Hematopoietic multipotent progenitor cell treated with erythropoietin and hydrocortisone succinate and interleukin-3 and kit ligand, for 8 days (in vitro differentiated cells): ENCODE measurements at places on chromosomes 2 and 18.

DNA sequence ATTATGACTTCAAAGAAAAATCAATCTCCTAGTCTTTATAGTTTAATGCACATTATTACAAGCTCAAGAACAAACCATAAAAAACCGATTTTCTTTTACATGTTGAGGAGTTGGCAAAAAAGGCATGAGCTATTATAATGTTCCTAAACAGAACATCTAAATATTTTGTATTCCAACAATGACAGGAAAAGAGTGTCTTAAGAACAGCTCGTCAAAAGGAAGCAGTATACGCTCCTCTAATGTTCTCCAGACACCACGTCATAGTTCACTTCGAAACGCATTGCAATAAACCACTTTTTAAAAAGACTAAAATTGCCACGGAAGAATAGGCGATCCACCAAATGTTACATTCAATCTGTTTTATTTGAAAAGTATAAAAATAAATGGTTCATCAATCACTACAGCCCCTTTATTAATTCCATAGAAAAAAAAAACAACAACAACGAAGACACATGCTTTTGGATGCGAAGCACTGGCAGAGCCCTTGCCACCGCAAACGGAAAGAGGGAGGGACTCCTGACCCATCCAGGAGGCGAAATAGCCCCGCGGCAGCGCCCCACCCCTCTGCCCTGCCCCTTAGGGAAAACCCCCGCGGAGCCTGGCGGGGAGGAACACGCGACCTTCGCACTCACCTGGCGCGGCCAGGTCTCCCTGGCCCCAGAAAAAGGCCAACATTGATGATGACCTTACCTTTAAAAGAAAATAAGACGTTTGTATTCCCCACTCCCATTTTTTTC lies 45.8 kb downstream of the MBP start:
- DNase-seq, result no peak

DNA sequence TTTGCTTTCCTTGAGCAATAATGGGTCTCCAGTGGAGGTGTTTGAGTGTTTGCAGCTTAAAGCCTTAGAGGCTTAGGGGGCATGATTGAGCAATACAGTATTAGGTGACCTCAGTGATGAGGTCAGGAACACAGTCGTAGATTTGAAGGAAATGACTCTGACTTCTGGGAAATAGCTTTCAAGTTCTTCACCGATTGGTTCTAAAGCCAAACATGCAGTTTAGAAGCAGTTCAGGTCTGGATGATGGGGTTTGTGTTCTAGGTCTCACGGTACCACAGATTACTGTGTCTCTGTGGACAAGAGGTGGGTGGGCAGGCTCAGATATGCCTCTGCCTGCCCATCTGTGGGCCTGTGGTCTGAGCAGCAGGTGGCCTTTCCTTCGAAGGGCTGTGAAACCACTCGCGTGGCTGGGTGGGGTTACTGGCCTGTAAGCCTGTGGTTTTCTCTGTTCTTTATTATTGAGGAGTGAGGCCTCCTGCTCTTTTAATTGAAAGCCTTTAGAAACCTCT lies 7.8 kb downstream of the MTHFD2 start:
- DNase-seq, result peak; percentile 69

- DNase-seq, result no peak
Observed at GRCh38 chr2:68734176-68734575, 435 bp upstream of the ARHGAP25 start.

DNA sequence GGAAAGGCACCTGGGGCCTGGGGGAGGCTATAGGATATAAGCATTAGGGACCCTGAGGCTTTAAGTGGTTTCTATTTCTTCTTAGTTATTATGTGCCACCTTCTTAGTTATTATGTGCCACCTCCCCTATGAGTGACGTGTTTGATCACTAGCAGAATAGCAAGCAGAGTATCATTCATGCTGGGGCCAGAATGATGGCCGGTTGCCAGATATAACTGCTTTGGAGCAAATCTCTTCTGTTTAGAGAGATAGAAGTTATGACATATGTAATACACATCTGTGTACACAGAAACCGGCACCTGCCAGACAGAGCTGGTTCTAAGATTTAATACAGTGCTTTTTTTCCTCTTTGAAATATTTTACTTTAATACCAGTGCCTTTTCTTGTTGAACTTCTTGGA lies 29.4 kb downstream of the LIPG start:
- DNase-seq, result no peak

GRCh38 chr18:12921178-12921577 lies 26.6 kb upstream of the SEH1L start:
- DNase-seq, result no peak

DNA sequence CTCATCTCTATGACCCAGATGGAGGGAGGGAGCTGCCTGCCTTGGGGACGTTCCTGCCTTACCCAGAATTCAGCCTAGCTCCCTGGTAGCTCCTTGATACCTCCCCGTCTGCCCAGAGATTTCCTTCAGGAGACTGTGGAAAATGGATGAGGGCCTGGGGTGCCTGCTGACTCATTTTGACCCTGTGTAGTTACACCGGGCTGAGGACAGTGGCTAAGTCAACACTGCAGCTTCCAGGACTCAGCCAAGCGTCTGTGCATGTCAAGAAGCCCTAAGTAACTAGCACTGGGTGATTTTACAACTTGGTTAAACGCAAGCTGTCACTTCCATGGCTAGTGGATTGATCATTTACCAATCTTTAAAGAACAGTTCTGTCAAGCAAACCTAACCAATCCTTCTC lies 23.3 kb upstream of the EPAS1 start:
- no peak for DNase-seq

- DNase-seq, result no peak
Observed at GRCh38 chr2:171726847-171727450, 39.7 kb downstream of the DYNC1I2 start.

GRCh38 chr2:174004905-174005605 lies 39.9 kb upstream of the SP3 start:
- no peak for DNase-seq

DNA sequence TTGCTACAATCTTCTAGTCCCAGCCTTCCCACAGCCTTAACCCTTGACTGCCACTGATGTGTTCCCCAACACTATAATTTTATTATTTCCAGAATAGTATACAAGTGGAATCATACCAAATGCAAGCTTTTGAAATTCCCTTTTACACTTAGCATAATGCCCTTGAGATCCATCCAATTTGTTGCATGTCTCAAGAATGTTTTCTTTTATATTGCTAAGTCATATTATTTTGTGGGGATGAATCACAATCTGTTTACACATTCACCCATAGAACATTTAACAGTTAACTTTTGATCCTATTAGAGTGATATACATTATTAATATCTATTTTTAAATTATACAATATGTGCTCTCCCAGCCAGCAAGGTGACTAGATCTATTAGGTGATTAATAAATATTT lies 74.3 kb upstream of the KYNU start:
- no peak for DNase-seq

DNA sequence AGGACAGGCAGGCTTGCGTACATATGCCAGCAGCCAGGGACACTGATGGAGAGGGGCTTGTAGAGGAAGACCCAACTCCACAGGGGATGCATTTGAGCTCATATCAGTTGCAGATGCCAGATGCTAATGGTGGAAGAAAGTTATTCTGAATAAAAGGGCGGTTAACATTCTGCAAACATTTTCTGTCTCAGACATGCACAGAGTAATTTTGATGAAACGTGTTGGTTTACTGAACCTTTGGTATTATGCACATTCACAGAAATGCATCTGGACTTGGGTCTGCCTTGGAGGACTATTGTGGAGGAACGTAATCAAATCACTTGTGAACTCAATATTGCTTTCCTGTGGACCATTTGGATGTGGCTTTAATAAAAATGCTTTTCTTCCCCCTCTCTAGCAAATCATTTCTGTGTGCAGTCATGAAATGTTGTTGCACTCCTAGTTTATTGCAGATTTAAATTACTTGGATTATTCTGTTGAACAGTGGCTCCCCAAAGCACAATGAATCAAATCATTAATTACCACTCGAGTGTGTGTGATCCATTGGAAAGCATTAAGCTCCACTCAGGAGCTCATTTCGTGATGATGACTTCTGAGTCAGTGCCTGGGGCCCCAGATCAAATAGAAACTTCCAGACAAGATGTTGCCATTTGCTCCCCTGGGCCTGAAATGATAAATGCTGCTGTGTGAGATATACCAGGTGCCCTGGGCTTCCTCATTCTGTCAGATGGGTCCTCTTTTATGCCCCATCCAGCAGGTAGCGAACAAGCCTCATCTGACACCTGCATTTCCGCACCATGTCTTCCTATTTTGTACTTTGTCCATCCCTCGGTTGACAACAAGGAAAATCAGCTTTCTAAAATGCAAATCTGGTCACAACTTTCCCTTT lies 697.0 kb upstream of the HS6ST1 start:
- no peak for DNase-seq

GRCh38 chr2:157327200-157327599 lies 1.6 kb upstream of the ERMN start:
- DNase-seq, result no peak

DNA sequence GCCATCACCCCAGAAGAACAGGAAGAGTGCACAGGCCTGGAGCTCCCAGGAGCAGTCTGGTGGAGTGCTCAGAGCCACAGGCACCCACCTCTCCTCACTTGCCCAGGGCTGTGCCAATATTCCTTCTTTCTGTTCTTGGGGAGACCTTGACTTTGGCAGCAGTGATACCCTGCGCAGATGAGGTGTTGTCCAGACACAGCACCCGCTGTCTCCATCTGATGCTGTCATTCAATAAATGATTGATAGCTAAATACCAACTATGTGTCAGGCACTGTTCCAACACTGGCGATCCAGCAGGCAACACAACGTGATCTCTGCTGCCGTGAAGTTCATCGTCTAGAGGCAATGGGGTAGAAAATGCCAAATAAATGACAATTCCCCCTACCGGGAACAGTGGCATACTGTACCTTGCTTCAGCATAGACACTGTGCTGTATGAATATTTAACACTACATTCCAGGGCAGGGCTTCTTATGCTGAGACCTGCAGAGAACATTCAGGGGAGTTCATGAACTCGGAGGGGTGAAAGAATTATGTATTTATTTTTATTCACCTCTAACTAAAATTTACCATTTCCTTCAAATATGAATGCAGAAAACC lies 320.5 kb upstream of the NCKAP5 start:
- DNase-seq, result no peak

DNA sequence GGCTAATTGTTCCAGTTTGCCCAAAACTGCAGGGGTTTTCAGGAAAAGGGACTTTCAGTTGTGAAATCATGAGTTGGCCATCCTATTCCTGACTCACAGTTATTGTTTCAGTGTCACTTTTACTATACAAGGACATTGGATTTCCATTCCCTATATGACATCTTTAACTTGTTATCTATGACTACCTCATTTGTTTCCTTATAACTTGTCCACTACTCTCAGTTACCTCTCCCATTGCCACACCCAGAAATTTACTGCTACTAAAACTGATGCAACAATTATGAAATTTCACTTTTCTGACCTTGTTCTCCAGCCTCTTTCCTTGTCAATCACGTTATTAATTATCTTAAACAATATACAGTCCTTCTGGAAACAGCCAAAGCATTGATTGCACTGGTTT lies 116.5 kb upstream of the ZNF804A start:
- no peak for DNase-seq

DNA sequence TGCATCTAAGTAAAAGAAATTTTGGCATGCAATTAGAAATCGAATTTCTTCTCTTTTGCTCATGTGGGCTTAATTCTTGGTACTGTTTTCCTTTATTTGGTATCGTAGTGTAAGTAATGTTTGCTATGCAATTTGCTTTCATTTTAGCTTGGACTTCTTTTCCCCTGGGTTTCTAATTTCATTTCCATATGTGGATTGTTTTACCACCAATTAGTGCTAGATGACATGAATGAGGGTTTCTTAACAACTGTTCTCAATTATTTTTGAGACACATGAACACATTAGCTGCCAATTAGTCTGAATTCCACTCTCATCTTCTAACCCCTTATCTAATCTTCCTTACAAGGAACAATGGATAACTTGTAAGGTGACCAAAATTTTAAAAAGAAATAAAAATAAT lies 1047.2 kb upstream of the PIK3C3 start:
- no peak for DNase-seq

GRCh38 chr2:9166579-9167377 lies 39.8 kb upstream of the ASAP2 start:
- no peak for DNase-seq

DNA sequence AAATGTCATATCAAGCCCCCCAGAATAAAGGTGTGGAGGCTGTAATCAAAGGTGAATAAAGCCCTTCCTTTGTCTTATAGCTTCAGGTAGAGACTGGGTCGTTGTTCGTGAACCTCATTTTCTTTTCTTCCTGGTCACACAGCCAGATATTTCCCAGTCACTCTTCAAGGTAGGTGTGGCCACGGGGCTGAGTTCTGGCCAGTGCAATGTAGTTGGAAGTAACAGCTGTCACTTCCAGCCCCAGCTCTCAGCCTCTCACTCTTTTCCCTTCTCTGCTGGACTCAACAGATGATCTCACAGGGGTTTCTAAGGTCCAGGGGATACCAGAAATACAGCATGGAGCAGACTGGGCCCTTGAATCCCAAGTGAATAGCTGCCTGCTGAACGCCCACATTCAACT lies 15.8 kb upstream of the TRPM8 start:
- no peak for DNase-seq

GRCh38 chr2:151361674-151362370 lies 4.4 kb downstream of the TNFAIP6 start:
- DNase-seq, result no peak

GRCh38 chr2:7450833-7451190 lies 533.6 kb downstream of the RNF144A start:
- no peak for DNase-seq

DNA sequence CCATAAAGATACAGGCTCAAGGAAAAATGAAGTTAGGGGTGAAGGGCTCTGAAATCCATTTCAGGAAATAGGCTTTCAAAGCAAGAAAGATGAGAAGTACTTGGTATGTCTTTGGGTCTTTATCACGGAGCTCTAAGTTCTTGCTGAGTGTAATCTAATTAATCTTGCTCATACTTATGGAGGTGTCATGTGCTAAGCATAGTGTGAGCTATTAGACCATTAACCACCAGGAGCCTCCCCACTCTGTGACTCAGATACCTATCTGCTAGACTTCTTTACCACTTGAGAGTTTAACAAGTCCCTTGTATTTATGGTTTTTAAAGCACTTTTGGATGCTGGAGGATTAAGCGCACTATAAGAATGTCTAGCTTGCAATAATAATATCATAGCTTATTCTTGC lies 678.7 kb downstream of the EPHA4 start:
- DNase-seq, result no peak

DNA sequence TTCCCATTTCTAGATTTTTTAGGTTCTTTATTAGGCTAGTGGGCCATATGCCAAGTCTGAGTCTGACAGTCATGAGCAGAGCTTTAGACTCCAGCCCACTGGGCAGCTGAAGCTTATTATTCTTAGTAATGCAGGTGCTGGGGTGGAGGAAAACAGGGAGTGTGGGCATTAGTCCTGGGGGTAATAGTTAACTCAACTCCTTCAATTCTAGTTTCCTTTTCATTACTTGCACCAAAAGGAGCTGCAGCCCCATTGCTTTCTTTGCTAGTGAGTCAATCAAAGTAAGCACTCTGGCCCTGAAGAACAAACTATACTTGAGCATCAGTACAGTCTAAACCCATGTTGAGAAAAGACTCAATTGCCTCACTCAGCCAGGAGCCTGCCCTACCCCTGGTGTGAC lies 35.5 kb downstream of the ICOS start:
- DNase-seq, result no peak
